Left lobe of liver (tissue), 2 donors: ENCODE measurements at places on chromosomes 2 and 18.

- no peak for DNase-seq
Measured at GRCh38 chr2:95215018-95215612, 7.8 kb downstream of the ZNF892 start.

DNA sequence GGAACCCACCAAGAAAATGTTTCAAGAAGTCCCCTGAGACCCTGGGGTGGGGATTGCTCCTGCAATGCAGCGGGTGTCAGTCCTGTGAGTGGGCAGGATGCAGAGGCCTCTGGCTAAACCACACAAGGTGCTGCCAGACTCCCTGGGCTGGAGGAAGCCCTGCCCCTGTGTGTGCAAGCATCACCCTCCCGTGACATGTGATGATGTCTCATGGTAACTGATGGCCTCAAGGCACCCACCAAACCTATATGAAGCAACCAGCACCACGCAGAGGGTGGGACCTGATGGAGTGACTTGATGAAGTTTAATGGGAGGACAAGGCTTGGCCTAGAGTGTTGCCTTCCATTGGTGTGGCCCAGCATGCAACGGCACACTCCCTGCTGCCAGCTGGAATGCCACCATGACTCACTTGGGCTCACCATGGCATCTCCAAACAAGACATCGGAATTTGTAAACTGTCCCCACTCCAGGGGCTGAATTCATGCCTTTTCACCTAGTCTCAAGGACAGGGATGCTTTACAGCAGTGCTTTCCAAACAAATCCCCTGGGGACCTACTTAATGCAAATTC, 8.7 kb upstream of the SLC14A1 start:
- DNase-seq, result no peak

- DNase-seq, result peak; percentile 45
Measured at GRCh38 chr2:43851011-43851980, 12.5 kb downstream of the ABCG8 start.

DNA sequence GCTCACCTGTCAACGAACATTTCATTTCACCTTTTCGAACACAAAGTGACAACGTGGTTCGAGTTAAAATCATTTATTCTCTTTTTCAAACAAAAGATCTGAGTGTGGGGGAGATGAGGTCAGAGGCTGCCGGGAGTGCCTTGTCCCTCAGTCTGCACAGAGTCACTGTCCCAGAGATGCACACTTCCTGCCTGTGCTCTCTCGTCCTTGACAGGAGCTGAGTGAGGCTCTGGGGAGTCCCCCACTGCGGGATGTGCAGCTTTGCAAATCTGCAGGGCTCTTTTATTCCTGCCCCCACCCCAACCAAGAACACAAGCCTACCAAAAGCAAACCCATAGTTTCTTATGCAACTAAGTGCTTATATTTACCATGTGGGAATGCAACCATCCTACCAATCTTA, 497.8 kb downstream of the EIPR1 start:
- no peak for DNase-seq

DNA sequence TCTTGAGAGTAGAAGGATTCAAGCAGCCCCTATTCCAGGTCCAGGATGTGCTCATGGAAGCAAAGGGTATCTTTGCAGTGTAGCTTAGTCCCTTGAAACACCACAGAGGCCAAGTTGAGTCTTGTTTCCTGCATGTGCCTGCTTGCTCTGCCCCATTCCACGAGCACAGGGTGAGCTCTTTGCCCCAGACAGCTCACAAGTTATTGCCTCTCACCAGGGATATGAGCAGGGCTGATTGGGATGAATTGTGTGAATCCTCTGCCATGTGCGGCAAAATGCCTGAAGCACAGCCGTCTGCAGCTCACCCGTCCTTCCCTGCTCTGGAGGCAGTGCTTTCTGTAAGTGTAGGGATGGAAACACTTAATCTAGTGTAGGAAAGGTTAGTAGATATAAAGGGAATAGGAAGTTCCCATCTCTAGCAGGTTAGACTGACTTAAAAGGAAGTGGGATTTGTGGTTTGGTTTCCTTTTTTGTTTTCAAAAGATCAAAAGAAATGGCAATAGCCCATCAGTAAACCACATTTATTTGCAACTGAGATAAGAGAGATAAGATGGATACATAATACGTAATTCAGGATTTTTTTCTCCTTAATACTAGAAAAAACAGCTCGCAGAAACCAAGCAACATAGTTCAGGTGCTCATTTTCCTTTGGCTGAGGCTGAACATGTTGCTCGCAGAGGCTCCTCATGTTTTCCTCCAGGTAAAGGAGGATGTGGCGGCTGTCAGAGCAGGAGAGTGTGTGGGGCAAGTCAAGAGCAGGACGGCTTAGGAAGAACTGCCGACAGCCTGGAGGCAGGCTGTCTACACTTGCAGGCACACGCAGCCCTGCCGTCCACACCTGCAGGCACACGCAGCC, 41.4 kb downstream of the TMEM182 start:
- no peak for DNase-seq

DNA sequence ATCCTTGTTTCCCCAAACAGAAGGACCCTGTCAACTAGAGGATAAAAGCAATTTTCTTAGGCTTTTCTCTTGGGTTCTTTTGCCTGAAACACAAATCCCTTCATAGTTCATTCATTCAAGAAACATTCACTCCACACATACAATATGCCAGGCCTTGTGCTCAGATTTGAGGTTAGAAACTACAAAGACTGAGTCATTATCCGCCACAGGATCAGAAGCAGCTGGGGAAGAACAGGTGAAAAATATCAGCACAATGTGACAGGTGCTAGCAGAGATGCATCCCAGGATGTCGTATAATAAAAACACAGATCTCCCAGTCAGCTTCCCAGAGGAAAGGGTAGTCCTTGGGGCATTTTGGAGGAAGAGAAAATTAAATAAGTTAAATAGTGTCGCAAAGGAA, 172.4 kb downstream of the LRATD1 start:
- DNase-seq, result no peak

DNA sequence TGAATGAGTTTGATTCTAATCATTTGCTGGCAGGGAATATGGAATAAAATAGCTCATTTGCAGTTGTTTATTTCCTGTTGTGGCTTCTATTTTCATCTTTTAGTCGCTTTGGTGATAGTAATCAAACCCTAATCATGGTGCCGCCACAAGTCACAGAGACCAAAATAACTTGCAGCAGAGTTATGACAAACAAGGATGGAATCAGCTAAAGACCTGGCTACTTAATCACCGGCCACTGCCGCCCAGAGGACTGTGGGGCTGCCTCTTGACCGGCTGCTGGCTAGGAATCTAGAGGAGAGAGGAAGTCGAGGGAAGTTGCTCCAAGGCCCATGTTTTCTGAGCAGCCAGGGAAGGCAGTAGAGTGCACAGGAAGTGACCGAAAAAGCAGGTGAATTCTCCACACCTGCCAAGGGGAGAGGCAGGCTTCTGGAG, 5.1 kb upstream of the SMAD7 start:
- no peak for DNase-seq

- DNase-seq, result no peak
Measured at GRCh38 chr2:171317492-171318125, 116.2 kb downstream of the METTL8 start.

DNA sequence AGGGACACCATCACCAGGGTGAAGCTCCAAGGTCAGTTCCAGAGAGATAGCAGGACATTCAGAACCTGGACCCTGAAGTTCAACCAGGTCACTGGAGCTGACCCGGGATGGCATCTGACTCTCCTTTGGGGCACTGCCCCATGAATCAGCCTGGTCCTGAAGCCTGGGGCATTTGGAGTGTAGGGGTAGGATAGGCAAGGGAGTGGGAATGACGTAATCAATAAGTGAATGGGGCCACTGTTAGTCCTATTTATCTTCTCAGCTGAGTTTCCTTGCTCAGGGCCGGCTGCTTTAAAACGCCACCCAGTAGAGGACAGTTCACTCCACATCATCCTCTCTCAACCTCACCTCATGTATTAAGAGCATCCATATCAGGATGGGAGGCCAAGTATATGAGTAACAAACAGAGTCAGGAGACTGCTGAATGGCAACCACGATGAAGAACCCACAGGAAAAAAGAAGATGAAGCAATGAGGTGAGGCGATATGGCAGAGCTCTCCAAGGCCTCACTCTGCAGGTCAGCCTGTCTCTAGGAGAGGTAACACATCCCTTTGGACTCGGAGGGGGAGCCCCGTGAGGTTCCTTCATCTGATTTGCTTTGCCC, 1.8 kb upstream of the RFX8 start:
- no peak for DNase-seq

GRCh38 chr18:3379685-3380084, 70.3 kb upstream of the TGIF1 start:
- DNase-seq, result no peak

GRCh38 chr2:108949316-108950239, 39.4 kb downstream of the EDAR start:
- DNase-seq, result no peak

DNA sequence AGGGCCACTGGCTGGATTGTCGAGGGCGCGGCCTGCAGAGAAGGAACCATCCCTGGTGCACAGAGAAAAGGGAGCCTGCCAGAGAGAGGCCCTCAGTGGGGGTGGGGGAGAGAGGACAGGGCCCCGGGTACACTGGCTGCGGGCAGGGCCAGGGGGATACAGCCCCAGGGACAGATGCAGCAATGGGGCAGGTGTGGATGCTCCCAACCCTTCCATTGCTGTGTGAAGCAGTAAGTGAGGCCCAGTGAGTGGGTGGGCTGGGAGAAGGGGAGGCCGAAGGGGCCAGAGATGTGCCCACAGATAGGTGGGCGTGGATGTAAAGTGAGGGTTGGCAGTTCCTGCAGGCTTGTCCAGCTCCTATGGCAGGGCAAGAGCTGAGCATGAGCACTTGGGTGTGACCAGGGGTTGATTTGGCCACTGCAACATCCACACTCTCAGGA, 7.4 kb downstream of the AGXT start:
- peak; percentile 69 for DNase-seq

DNA sequence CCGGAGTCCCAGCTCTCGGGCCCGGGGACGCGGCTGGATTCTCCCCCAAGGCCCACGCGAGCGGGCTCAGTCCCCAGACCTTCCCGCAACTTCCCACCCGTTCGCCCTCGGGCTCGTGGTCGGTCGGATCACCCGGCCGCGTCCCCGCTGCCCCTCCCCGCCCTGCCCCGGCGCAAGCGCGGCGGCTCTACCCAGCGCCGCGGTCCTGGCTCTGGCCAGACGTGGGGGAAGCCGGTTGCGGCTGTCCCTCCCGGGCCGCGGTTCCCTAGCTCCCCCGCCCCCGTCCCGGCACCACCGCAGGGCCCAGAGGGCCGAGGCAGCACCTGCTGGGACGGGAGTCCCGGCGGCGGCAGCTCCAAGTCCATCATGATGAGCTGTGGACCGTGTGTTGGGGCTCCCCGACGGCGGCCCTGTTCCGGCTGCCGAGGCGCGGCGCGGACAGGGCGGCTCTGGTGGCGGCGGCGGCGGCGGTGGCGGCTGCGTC, 276 bp downstream of the NFE2L2 start:
- DNase-seq, result no peak

- no peak for DNase-seq
Measured at GRCh38 chr2:13193900-13194299, 477.2 kb downstream of the TRIB2 start.

GRCh38 chr18:7844017-7844416, 276.9 kb downstream of the PTPRM start:
- no peak for DNase-seq

DNA sequence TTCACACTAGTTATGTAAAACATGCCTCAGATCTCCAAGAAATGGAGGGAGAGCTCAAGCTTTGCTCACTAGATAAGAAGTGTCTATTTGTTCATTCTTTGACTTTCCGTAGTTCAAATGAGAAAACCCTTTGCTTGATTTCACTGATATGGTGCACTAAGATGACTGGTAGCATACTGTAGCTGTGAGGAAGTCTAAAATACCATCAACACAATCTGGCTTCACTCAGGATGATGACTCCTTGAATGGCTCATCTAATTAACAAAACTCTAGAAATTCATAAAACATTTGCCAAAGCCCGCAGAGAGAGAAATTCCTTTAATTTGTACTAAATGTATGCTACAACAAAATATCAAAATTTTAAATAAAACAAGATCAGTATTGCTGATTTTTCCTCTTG, 152.8 kb upstream of the STK17B start:
- no peak for DNase-seq

GRCh38 chr18:59514203-59514602, 155.1 kb upstream of the LMAN1 start:
- DNase-seq, result no peak

GRCh38 chr2:2703172-2703571, 372.1 kb upstream of the MYT1L start:
- no peak for DNase-seq

DNA sequence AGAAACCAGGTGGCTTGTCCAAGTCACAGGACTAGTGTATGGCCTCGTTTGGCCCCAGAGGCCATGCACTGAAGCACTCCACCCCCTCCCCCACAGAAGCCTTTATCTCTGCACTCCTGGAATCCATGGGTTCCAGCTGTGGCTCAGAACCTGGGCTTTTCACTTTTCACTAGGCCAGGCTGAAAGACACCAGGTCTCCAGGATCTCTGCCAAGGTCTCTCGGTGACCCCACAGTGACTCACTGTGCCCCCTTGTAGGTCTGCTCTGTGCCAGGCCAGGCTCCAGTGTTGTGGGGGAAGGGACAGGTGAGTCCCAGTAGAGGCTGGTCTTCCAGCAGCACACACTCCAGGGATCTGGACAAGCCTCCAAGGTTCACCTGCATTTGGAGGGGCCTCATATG, 31.0 kb upstream of the GLI2 start:
- no peak for DNase-seq

DNA sequence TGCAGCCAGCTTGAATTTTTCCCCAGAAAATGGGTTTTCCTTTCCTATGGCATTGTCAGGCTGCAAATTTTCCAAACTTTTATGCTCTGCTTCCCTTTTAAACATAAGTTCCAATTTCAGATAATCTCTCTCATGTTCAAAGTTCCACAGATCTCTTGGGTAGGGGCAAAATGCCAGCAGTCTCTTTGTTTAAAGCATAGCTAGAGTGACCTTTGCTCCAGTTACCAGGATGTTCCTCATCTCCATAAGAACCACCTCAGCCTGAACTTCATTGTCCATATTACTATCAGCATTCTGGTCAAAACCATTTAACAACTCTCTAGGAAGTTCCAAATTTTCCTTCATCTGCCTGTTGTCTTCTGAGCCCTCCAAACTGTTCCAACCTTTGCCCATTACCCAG, 68.3 kb downstream of the SGPP2 start:
- no peak for DNase-seq

DNA sequence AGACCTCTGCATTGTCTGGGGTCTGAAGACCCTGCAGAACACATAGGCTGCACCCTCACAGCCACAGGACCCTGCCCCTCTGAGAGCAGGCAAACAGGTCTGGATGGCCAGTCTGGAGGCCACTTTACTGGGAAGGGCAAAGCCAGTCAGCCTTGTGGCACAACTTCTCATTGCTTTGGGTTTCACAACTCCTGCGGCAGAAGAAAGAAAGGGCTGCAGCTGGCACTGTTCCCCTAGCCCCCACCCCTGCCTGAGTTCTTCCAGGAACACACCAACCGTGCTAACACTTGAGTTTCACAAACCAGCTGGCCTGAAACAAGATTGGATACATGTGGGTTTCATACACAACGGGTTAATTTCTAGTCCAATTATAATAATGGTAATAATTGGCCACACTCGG, 276.5 kb upstream of the MGAT5 start:
- DNase-seq, result no peak
